ENCODE measurements at places on chromosomes 6 and 20.

DNA sequence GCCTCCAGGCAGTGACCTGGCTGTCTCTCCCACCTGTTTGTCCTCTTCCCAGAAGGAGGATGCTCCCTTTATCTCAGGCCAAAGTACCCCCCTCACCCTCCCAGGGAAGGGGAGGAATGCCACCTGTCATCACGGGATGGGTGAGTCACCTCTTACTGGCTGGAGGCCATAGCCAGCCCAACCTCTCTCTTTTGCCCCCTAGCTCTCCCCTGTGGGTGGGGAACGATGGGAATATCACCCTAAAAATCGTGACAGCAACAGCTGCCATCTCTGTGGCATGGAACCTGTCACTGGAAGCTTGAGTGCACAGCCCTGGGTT lies 137.5 kb upstream of the PTPN1 start:
- no peak for DNase-seq

DNA sequence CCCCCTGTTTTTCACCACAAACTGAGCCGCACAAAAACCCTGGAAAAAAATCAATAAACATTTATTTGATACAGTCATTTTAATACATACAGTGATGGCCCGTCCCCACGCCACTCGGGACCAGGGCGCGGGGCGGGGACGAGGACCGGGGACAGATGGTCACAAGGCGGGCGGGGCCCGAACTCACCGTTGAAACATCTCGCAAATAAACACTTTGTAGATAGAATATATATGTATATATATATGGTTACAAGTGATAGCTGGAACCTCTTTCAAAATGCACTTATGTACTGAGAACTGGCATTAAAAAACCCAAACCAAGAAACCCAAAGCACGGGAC lies 418 bp upstream of the UCKL1 start:
- DNase-seq, result no peak

GRCh38 chr6:24761193-24761835 lies 13.4 kb upstream of the GMNN start:
- DNase-seq, result peak; percentile 51

DNA sequence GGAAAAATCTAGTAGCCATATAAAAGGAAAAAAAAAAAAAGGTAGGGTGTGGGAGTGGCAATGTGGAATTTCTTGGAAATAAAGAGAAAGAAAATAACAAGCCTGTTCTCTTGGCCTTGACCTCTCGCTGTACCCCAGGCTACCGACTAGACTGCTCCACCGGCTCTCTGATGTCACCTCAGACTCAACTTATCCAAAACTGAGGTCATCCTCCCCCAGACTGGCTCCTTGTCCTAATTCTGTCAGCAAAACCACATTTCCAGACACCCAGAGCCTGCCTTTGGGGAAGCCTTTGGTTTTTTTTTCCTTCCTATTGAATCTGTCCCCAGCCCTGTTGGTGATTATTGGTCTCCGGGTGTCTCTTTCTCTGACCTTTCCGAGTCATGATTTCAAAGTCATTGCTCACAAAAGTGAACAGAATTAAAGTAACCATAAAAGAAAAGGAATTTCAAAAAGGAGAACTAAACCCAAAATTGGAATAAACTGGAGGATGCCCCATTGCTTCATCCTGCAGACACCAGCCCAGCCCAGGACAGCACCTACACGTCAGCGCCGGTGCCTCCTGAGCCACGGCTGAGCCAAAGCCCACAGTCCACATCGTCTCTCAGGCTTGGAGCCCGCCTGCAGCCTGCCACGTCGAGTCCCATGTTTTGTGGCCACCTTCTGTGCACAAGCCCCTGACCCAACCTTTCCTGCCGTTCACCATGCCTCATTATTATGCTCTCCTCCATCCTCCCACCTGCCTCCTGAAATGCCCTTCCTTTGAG lies 170.7 kb downstream of the MYLK4 start:
- DNase-seq, result no peak

DNA sequence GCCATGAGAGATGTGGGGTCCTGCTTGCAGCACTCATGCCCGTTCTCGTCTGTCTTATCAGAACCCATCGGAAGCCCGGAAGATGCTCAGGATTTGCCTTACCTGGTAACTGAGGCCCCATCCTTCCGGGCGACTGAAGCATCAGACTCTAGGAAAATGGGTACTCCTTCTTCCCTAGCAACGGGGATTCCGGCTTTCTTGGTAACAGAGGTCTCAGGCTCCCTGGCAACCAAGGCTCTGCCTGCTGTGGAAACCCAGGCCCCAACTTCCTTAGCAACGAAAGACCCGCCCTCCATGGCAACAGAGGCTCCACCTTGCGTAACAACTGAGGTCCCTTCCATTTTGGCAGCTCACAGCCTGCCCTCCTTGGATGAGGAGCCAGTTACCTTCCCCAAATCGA lies 8.3 kb downstream of the PI16 start:
- DNase-seq, result peak; percentile 68

GRCh38 chr6:116631379-116631990 lies 15.2 kb downstream of the RSPH4A start:
- DNase-seq, result no peak

GRCh38 chr6:101876431-101876830 lies 482.9 kb downstream of the GRIK2 start:
- no peak for DNase-seq

- peak; percentile 81 for DNase-seq
Measured at GRCh38 chr6:73585566-73586415, 65.0 kb upstream of the EEF1A1 start.

DNA sequence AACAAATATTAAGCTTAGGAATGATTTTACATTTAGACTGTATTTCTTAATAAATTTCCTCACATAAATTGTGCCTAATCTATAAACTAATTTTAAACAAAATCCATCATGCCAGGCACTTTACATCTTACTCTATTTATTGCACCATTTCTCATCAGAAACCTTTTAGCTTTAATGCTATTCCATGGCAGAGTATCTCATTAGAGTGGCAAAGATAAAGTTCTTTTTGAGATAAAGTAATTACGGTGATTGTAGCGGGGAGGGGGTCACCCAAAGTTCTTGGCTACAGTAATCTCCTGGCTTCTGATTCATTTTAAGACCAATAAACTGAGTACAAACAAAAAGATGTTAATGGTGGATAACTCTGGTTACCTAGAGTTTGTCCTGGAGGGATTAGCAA lies 532.1 kb downstream of the PRKN start:
- no peak for DNase-seq

GRCh38 chr6:155483858-155484257 lies 28.2 kb upstream of the NOX3 start:
- DNase-seq, result peak; percentile 54

DNA sequence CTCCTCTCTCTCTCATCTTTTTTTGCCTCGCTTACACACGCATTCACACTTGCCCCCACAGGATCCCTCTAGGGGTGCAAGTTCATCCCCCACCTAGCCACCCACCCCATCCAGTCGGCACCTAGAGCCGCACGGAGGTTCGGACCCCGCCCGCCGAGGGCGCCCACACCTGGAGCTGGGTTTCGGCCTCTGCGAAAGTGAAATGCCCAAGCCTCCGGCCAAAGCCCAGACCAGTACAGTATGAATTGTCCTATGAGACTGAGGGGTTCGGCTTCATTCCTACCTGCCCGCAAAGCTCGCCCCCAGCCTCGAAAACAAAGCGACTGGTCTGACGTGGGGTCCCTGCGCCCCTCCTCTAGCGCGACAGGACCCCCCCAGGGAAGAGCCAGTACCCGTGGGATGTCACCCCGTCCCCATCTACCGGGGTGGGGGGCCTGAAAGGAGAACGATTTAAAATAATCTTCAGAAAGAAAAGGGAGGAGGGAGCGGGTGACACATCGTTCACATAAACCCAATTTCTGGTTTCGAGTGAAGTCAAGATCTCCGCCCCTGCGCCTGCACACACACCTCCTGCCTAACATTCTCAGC lies 1.5 kb downstream of the TFAP2A start:
- DNase-seq, result no peak

- peak; percentile 40 for DNase-seq
Measured at GRCh38 chr6:2998998-2999617, 586 bp upstream of the NQO2 start.

- DNase-seq, result no peak
Measured at GRCh38 chr20:21685981-21686380, 19.5 kb upstream of the PAX1 start.

- DNase-seq, result peak; percentile 62
Measured at GRCh38 chr20:17565169-17565845, 4.6 kb upstream of the DSTN start.

- no peak for DNase-seq
Measured at GRCh38 chr6:163776196-163776905, 361.8 kb downstream of the QKI start.

GRCh38 chr20:10857352-10858070 lies 183.7 kb upstream of the JAG1 start:
- no peak for DNase-seq

DNA sequence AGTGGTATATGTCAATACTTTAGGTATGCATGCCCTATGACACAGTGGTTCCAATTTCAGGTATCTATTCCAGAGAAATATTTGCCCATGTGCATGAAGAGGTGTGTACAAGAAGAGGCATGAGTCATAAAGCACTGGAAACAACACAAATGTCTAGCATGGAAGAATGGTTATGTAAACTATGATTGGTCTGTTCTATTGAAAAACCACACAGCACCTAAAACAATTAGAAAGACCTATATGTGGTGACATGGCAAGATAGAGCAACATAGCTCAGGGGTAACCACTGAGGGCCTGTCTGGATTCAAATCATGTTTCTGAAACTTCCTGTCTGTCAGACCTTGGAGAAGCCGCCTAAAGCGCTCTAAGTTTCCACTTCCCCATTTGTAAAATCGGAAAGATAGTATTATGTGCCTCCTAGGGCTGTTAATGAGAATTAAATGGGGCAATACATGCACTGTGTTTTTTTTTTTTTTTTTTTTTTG lies 76.0 kb upstream of the SHLD1 start:
- no peak for DNase-seq

- DNase-seq, result no peak
Measured at GRCh38 chr6:51768087-51768486, 319.3 kb downstream of the PKHD1 start.

GRCh38 chr6:54266400-54266923 lies 41.8 kb upstream of the TINAG start:
- DNase-seq, result peak; percentile 35

DNA sequence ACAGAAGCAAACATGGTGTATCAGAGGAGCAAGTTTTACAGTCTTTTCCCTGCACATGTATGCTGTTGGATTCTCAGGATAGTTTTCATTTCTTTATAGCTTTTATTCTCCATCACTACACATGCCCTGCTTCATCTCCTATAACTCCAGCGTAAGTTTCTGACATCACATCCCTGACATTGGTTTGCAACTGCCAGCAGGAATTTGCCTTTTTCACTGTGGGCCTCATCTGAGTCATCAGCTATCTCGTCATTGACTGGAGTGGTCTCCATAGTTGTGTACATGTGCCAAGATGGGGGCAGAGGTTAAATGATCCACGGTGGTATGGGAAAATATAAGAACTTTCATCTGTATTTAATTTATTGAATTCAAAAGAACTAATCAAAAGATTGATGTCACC lies 96.7 kb downstream of the SLX4IP start:
- DNase-seq, result no peak

DNA sequence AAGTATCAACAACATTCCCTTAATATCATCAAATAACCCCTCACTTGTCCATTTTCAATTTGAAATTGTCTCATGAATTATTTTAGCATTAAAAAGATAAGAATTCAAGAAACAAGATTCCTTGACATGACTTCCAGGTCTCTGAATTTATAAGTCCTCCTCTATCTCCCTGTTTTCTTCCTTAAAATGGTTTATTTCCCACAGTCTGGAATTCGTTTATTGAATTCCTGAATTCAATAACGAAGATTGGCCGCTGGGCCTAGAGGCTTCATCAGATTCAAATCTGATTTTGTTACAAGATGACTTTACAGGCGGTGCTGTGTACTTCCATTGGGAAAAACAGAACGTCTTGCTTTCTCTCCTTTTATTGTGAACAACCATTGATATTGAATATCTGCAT lies 48.9 kb upstream of the NELFCD start:
- no peak for DNase-seq

GRCh38 chr20:59666586-59666985 lies 62.2 kb downstream of the PHACTR3 start:
- DNase-seq, result no peak

DNA sequence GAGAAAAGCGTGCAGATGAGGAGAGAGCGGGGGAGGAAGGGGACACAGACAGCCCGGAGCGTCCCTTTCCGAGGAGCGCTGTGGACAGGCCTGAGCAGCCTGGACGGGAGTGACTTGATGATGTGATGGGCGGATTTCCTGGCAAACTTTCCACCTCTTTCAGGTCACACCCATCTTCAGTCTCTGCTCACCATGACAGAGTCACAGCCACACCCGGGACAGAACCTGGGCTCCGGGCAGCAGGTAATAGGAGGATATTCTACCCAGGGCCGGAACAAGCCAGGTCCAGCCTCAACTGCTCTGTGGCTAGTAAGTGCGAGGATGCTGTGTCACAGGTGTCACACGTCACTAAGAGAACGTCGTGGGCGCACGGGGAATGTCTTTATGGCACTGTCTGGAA lies 84.3 kb downstream of the THBS2 start:
- DNase-seq, result no peak

DNA sequence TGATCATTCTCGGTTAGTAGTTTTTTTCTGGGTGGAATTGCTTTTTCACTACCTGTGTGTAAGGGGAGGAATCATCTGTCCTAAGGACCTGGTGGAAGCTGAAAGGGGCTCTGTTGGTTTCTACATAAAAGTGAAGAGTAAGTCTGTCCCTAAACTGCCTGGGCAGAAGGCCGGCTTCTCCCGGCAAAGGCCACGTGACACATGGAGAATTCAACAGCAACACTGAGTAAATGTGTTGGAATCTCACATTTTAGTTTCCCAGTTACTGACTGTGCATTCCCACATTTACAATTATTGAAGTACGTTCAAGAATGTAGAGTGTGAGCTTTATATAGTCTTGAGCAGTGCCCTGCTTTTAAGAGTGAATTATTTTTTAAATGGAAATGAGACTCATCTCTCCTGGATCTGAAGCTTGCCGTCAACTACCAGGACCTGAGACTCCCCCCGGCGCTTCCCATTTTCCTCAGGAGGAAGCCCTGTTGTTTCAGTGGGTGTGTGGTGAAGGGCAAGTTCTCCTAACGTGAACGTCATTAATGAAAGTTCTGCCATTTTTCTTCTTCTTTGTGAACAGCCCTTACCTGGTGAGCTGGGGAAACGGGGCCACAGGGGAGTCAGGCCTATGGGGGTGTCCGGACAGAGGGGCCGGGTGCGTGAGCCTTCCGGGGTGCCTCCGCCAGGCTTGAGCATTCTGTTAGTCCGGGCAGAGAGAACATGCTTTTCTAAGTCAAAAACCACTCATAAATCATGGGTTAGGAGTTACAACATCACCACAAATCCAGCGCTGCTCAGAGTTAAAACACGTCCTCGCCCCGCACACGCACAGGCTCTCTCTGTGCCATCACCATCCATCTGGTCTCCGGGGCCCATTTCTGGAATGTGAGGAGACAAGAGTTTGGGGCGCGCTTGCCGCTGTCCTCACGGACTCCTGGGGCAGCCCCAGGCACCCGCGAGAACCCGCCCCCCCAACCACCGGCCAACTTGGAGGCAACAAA lies 56.6 kb upstream of the SMOC2 start:
- DNase-seq, result no peak

DNA sequence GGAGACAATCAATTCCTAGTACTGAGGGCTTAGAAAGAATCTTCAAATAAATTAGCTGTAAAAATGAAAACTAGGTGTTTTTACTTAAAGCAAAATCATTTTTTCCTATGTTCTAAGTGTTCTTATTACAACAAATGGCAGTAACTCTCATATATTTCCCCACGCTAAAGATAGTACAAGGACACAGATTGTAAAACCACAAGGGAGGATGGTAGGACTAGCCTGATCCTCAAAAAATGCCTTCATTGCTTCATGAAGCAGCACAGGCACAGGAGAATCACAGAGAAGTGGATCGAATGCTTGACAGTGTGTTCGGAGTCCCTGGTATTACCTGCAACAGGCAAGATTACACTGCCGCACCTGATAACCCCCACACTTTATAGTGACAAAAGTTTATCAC lies 58.5 kb downstream of the SAMD3 start:
- no peak for DNase-seq

All from A673 (cell line).